GM12878 (cell line): ENCODE measurements at places on chromosomes 4 and X. TPM values are rescaled to one million over a fixed set of nuclear protein-coding genes. Genes with fewer than 3 reads are reported as not detected.

PASD1 gene
- polyA plus RNA-seq = not detected in 2 replicates

DNA sequence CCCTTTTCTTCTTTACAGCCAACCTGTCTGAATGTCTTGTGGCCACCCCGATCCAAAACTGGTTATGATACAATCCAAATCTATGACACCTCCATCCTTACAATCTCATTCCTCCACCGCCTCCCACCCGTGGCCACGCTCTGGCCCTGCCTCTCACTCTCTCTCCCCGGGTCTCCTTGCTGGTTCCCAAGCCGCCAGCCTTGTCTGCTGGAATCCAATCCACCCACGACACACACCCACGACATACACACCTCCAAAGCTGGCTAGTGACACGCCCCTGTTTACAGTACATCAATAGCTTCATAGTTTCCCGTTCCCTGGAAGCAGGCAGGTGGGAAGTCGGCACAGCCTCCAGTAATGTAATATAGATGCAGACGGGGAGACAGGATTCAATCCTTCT is 99.0 kb downstream of the WFS1 start:
- DNase-seq = no peak

DNA sequence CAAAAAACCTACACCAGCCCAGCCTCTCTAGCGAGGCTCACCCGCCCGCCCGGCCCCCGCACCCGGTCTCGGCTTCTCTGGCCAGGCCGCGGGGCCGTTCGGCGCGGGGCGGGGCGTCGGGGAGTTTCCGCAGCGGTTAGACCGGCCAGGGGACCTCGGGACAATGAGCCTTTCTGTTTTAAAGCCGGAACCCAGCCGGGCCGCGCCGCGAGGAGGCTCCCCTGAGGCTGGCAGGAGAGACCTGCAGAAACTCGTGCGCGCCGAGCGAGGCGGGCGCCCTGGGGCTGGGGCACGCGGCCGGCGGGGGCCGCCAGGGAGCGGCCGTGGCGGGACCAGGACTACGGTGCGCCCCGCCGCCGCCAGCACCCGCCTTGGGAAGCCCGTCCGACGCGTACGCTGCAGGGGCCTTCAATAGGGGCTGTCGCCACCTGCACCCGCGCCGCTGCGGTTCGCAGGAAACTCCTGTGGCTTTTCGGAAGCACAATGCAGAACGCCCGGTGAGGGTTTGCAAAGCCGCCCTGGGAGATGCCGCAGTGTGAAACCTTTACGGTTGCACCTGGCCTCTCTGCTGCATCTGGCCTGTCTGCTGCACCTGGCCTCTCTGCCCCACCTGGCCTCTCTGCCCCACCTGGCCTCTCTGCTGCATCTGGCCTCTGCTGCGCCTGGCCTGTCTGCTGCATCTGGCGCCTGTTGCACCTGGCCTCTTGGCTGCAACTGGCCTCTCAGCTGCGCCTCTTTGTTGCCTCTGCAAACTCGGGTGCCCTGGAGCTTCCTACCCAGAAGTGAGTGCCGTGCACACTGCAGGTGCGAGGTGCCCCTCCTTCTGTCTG is 63.9 kb downstream of the TRAPPC11 start:
- DNase-seq = peak; percentile 25

DNA sequence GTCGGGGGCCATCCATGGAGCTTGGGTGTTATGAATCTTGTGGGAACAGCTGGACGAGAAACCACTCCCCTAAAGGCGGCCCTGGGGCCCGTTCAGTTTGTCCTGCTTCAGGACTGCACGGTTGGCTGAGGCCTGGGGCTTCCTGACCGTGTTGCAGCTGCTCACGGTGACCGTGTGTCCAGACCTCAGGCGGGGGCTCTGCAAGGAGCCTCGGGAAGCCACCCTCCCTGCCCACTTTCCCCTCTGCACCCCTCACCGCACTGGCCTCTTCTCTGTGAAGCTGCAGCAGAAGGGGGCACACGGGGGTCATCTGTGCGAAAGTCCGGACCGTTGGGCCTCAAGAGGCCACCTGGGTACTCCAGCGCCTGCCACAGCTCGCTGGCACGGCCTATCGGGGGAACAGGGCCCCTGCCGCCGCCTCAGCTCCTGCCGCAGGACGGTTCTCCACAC is 29.4 kb downstream of the UVSSA start:
- DNase-seq = no peak
